ENCODE measurements at places on chromosomes 6 and 20.

GRCh38 chr20:57381596-57382503, 9.3 kb upstream of the RBM38 start:
- DNase-seq = peak; percentile 77

DNA sequence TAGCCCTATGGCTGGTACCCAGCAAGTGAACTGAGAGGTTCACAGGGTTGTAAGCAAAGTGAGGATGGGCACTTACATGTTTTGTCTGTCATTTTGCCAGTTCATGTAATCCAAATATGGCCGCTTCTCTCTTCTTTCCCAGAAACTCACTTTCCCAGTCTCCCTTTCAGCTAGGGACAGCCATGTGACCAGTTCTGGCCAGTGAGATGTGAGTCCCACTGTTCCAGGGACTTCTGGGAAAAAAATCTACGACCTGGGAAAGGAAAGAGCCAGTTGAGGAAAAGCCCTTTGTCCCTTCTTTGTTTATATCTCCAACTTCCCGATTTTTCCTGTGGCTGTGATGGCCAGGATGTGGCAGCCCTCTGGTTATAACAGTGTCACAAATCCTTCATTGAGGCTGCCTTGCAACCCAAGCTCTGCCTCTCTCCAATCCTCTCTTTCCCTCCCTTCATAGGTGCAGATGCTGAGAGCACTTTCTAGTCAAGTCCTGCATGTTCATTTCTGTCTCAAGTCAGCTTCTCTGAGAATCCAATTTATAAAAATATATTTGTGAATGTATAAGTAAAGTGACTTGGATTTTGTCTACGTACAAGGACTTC, 148.6 kb upstream of the ZFP64 start:
- no peak for DNase-seq

- no peak for DNase-seq
Measured at GRCh38 chr6:14371530-14371929, 254.0 kb downstream of the CD83 start.

GRCh38 chr6:159089443-159089842, 44.7 kb upstream of the TAGAP start:
- DNase-seq = no peak

- DNase-seq = peak; percentile 38
Measured at GRCh38 chr6:26197933-26198721, 110.9 kb downstream of the HFE start.

- peak; percentile 92 for DNase-seq
Measured at GRCh38 chr6:44265007-44265721, at the start of gene NFKBIE. Gene NFKBIE, minus strand, starts transcription at chr6:44265551. Its CDS starts 205 bp downstream, at chr6:44265346.

DNA sequence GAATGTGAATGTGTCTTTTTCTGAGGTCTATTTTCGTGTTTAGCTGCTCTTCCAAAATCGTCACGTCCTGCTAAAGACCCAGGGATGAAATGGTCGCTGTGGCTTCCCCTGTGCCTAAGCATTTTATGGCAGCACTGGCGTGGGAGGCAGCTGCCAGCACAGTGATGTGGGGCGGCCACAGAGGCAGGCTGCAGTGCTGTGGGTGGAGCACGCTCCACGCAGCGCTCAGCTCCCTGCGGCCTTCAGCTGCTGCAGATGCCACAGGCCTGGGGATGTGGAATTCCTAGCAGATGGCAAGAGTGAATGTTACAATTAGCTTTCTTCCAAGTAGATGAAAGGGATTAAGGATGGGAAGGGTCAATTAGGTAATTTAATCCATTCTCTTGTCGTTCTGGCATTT, 242.6 kb downstream of the SMOC2 start:
- no peak for DNase-seq

DNA sequence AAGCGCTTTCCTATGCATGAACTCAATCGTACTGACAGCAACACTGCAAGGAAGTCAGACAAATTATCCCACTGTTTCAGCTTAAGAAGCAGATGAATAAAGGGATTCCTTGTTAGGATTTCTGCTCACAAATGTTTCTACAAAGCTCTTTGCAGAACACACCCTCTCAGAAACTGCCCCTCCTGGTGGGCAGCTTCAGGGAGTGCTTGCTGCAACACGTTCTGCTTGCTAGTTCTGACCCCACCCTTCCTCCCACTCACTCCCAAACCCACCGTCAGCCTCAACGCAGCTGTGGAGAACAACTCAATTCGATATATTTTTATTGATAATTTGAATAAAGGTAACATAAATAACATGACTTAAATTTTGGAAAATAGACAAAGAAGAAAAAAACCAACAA, 250.8 kb upstream of the PRDM1 start:
- DNase-seq = no peak

DNA sequence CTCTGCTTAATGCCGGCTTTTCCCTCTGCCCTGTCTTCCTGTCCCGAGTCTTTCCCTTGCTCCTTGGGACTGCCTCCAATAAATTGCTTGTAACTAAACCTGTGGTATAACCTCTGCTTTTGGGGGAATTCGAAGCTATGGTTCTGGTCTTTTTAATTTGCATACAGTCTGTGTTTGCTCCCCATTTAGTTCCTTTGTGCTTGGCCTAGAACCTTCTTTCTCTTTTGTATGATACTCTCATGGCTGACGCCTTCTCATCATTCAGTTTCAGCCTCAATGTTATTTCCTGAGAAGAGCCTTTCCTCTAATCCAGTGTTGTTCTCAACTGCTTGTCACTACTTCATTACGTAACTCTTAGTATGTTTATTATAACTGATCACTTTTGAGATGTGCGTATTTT, 248.0 kb downstream of the PHF3 start:
- DNase-seq = no peak

Measured in CD8-positive, alpha-beta T cell (primary cell).